ENCODE measurements at places on chromosomes 16 and 17.

- no peak for DNase-seq
Observed at GRCh38 chr16:85847036-85847435, 47.5 kb downstream of the COX4I1 start.

- no peak for DNase-seq
Observed at GRCh38 chr17:2821868-2822267, 25.6 kb downstream of the RAP1GAP2 start.

DNA sequence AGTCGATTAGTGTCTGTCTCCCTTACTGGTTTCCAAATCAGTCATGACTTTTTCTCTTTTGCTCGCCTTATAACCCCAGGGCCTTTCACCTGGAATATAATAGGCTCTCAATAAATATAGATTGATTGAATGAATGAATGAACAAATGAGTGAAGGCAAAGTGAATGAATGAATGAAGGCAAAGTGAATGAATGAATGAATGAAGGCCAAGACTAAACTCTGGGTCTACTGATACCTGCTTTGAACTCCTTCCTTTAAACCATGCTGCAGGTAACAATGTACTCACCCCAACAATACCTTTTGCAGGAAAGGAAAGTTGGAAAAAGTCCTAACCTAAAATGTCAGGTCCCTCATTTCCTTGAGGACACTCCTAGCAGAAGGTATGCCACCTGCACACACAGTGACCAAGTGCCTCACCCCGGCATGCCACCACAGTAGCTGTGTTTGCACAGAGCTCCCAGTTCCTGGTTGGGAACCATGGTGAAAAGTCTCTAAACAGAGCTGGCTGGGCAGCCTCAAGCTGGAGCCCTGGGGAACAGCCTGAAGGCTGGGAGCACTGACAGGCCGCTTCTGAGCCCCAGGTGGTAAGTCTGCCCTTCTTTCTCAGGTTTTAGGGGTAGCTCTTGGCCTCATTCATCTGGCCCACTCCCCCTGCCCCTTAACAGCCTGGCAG is 42.7 kb upstream of the ANKFN1 start:
- DNase-seq, result no peak

GRCh38 chr16:52729731-52730130 is 182.8 kb upstream of the TOX3 start:
- DNase-seq, result no peak

GRCh38 chr16:73347500-73348375 is 299.8 kb upstream of the ZFHX3 start:
- DNase-seq, result no peak

GRCh38 chr17:77684803-77685798 is 273.4 kb upstream of the TNRC6C start:
- no peak for DNase-seq

Data from NCI-H1417 treated with DMSO at 0.1 percent for 48 hours (cell line).